Renal pelvis (tissue), 12 donors: ENCODE measurements at places on chromosomes 7 and 10.

- DNase-seq = no peak
Measured at GRCh38 chr10:66838656-66839055, 87.2 kb upstream of the LRRTM3 start.

DNA sequence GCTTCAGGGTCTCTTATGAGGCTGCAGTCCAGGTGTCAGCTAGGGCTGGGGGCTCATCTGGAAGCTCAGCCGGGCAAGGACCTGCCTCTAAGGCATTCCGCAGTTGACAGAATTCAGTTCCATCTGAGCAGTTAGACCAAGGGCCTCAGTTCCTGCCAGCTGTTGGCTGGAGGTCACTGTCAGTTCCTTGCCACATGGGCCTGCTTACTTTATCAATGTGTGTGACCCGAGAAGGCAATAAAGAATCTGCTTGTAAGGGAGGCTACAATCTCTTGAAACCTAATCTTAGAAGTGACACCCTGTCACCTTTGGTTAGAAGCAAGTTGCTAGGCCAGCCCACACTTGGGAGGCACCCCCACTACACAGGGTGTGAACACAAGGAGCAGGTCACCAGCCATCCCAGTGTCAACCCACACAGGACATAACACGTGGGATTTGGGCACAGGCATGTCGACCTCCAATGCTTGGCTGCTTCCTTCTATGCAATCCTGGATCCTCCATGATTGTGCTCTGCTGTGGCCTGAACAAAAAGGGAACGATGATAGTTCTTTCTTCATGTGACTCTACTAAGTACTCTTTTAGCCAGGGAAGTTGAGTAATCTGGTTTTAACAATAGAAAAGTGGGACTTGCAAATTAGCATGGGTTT lies 41.8 kb downstream of the MTURN start:
- no peak for DNase-seq

DNA sequence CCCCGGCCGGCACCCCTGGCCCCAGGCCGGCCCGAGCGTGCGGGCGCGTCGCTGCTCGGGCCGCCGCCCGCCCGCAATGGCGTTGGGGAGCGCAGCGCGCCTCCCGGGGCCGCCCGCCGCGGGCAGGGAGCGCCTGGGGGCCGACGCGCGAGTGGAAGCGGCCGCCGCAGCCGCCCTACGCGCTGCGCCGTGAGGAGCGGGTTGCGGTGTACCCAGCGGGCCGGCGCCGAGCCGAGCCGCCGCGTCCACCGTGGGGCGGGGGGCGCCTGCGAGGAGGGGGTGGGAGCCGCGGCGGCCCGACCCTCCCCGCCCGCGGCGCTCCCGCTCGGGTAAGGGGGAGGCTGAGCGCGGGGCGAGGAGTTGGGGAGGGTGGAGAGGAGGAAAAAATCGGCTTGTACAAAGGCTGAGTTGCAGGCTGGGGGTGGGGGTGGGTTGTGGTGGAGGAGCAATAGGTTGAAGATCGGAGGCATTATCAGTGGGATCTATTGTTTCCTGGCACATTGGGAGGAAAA lies 473 bp downstream of the PPP1R9A start:
- DNase-seq = no peak

GRCh38 chr10:110779489-110779888 lies 92.2 kb upstream of the PDCD4 start:
- DNase-seq = no peak

DNA sequence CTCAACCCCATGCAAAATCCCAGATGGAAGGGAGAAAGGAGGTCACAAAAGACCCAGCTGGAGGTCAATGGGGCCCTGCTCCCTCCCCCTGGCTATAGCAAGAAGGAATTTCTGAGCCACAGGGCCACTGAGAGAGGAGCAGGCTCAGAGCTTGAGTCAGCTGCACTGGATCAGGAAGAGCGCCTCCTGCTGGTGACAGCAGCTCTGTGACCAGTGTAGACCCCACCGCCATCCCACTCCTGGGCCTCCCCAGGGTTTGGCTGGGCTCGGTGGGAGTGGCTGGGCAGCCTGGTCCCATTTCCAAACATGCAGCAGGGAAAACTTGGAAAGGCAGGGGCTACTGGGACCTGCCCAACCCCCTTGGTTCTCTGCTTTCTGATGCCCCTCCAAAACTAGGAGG lies 31.5 kb upstream of the PRLHR start:
- no peak for DNase-seq

- no peak for DNase-seq
Measured at GRCh38 chr7:6393667-6394056, 54.1 kb downstream of the DAGLB start.

DNA sequence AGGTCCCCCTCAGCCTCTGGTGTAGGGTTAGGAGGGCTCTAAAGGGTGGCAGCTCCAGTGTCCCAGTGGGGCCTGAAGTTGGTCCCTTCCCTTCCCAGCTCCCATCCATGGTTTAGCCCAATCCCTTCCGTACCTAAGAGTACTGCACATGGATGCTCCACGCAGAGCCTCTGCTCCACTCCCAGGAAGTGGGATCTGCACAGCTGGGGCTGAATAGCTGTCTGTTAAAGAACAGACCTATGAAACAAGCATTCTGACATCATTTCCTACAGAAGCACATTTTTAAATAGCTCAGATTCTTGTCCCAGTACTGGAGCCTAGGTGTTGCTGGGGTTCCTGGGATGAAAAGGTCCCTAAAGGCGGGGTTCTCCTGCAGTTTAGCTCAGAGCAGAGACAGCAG lies 135.9 kb downstream of the ZMYND11 start:
- no peak for DNase-seq

- no peak for DNase-seq
Measured at GRCh38 chr7:100895956-100896731, 456 bp upstream of the ACHE start.

DNA sequence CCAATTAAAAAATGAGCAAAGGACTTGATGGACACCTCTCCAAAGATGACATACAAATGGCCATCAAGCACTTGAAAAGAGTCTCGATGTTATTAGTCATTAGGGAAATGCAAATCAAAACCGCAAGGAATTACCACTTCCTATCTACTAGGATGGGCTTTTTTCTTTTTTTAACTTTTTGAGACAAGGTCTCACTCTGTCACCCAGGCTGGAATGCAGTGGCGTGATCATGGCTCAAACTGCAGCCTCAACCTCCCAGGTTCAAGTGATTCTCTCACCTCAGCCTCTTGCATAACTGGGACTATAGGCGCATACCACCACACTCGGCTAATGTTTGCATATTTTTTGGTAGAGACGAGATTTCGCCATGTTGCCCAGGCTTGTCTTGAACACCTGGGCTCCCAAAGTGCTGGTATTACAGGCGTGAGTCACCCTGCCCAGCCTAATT lies 13.6 kb downstream of the NKX1-2 start:
- no peak for DNase-seq

DNA sequence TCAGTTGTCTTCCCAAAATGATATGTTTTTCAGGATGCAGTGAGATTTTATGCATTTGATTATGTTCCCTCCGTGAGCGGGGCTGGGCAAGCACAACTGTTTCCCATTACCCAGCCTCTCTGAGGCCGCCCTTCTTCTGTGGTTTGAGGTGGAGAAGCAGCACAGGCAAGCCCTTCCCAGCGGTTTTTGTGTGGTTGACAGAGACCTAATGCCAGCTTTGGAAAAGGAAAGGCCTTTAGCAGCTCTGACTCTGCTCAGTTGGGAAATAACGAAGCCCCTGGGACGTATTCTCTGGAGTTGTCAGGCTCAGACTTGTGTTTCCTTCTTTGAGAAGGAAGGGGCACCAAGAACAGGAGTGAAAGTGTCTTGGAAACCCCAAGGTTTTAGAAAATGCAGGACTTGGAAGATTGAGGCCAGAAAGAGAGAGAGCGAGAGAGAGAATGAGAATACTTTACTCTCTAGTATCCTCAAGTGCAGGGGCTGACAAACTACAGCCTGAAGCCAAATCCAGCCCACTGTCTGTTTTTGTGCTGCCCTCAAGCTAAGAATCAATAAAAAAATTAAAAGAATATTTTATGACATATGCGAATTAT lies 20.6 kb upstream of the PDCD4 start:
- no peak for DNase-seq

DNA sequence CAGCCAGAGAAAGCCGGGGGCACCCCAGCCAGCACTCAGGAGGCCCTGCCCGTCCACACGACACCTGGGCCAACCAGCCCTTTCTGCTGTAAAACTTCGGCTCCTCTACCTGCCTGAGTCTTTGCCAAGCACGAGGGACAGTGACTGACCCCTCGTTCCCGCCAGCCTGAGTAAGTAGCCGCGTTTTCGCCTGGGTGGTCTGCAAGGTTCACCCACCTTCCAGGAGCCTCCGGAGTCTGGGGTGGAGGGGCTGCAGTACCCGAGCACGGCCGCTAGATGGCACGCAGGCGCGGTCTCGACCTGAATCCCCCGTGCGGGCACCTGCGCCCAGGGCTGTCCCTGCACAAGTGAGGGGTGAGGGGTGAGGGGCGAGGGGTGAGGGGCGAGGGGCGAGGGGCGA lies 192.7 kb downstream of the PTPRN2 start:
- no peak for DNase-seq

DNA sequence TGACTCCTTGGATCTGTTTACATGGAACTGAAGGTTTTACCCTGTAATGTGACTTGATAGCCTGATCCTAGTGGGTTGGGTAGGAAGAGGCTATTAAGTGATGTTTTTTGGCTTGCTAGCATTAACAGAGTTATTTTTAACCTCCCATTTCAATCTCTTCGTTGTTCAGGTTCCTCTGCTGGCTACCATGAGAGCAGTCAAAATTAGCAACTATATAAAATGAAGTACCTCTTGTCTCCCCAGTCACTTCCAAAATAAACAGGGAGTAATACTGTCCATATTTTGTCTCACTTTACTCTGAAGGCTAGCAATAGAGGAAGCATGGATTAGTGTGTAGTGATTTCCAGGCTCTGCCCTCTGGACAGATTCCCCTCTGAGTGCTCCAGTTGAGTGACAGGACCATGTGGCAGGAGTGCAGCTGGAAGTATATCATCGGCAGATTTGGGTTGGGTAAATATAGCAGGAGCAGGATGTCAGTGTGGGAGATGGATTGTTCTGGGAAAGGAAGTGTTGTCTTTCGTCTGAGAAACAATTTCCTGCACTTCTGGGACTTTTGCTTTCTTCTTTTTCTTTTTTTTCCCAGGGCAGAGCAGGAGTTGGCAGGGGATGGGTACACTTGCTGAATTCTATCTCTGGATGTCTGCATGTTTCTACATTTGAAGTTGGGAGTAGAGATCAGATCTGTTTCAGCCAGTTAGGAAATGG lies 35.2 kb downstream of the GBF1 start:
- peak; percentile 40 for DNase-seq

- no peak for DNase-seq
Measured at GRCh38 chr10:77575271-77576006, 62.2 kb downstream of the KCNMA1 start.

- no peak for DNase-seq
Measured at GRCh38 chr7:31957756-31958155, 112.5 kb downstream of the PDE1C start.

DNA sequence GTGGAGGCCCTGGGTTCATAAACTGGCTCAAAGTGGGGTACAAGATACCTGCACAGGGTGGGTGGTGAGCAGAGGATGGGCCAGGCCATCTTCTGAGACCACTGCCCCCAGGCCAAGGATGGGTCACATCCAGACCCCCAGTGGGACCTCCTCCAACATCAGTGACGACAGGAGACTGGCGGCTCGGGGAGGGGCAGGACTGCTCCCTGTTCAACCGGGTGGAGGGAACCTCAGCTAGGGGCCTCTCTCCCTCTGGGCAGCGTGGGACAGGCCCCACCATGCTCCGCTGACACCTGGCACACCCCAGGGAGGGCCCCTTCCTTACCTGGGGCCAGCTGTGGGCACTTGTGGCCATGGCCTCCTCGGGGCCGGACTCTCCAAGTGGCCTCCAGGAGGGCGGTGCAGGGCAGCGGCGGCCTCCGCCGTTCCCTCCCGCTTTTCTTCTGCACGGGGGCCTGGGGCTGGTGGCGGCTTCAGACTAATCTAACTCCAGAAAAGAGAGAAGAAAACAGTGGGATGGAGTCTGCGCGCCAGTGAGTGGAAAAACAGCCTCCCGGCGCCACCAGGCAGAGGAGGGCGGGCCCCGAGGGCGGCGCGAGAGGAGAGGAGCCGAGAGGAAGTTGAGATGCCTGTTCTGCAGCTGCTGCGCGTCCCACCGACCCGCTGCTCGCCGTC lies at the start of gene CALHM2:
Gene CALHM2 (minus strand): TSS at position 540 of the 675 bp plus-strand sequence. CDS start 2,429 bp downstream, outside the sequence.
- DNase-seq = peak; percentile 68

DNA sequence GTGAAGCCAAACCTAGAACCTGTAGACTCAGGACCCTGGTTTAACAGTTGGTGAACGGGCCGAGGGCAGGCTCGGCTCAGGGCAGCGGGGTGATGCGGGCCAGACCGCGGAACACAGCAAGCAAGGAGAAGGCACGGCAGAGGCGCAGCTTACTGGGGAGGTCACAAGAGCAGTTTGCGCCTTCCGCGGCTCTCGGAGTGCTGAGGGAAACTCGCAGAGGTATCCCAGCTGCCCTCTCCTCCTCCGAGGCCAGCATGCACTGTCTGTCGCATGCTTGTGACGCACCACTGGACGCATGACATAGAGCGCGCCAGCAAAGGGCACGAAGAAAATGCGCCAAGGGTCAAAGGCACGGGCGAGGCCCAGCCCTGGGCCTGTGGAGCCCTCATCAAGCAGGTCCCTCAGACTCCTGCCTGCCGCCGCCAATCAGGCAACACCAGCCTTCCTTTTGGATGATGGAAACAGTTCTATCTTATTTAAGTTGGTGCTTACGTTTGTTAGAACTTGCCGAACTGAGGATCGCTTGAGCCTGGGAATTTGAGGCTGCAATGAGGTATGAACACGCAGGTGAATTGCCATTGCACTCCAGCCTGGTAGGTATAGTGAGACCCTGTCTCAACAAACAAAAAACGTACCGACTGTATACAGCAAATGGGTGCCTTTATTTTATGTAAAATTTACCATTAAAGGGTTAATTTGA lies 574.3 kb upstream of the GHITM start:
- no peak for DNase-seq

- DNase-seq = no peak
Measured at GRCh38 chr10:86357041-86357440, 9.6 kb downstream of the GRID1 start.

DNA sequence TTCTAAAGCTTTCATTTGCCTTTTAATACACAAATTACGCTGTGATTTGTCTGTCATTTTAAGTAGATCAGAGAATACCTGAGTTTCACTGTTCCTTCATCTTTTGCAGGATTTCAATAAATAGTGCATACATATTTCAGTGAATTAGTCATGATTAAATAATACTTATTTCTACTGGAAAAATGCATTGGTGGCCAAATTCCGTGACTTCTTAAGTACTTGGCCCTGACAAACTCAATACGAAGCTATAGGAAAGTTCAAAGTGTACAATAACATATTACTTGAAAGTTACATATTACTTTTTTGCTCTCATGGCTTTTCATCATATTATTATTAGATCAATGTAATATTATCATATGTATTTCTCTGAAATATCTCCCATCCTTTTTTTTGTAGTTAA lies 16.1 kb upstream of the PLXDC2 start:
- DNase-seq = no peak

GRCh38 chr10:14658331-14659127 lies 116.2 kb downstream of the FAM107B start:
- DNase-seq = no peak

GRCh38 chr10:100614429-100615095 lies 78.8 kb downstream of the HIF1AN start:
- DNase-seq = no peak

DNA sequence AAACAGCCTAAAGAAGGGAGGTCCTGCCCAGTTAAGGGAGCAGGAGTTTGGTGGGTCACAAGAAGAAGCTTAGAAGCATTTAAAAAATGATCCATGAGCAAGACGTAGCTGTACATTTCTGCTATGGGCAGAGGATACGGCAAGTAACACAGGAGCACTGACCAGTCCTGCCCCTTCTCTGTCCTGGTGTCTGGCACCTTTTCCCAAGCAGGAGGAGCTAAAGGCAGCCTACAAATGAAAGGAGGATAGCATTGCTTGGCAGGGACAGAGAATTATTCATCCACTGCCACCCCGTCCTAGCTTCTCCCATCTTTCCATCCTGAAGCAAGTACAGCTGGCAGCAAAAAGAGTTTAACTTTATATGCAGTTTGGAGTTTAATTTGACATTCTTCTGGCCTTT lies 1077.6 kb downstream of the TYW1 start:
- DNase-seq = no peak
